ENCODE measurements at places on chromosomes 7 and 10.

DNA sequence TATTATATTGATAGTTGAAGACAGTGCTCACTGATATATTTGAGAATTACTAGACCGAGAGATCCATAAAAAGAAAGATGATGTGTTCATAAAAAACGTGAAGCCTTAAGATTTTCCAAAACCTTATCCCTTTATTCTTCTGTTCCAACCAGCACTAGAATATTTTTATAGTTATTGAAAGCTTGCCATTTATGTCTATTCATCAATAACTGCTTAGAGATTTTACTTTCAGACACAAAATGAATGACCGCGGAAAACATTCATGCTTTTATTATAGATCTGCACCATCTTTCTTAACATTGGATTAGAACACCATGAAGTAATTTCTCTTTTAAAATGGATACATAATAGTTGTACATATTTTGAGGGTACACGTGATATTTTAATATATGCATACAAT lies 77.6 kb downstream of the FBXL13 start:
- DNase-seq: no peak

DNA sequence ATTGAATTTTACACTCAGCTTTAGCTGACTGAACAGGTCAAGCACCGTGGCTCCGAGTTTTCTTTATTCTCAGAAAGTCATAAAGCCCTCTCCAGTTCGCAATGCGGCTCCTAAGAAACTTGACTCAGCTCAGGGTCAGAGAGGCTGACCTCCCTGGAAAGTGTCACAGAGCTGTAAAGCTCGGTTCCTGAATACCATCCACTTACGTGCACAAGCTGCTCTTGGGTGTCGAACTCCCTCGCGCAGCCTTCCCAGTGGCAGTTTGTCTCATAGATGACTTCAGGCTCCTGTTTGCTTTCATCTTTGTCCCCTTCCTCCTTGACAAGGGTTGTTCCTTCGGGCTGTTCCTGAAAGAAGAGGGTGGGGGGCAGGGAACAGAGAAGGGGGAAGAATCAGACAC lies 213.7 kb downstream of the GLI3 start:
- DNase-seq: no peak

- peak; percentile 85 for DNase-seq
These were observed 14.0 kb downstream of the DNAJB12 start for GRCh38 chr10:72340510-72341261.

DNA sequence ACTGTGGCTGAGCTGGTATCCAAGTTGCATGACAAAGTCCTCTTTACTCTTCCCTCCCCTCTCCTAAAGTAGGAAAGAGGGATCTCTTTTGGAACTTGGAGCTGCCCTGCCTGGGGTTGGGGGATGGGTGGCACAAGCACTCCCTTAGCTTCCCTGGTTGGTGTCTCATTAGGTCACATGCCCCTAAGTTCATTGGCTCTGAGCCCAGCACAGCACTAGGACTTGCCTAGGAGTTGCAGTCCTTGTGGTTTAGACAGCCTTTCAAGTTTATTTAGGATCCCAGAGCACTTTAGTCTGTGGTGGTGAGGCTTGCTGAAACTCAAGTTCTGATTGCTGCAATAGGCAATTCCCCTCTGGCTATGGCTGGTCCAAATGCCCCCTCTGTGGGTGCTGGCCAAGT lies 281.4 kb downstream of the NXPH1 start:
- DNase-seq: no peak

DNA sequence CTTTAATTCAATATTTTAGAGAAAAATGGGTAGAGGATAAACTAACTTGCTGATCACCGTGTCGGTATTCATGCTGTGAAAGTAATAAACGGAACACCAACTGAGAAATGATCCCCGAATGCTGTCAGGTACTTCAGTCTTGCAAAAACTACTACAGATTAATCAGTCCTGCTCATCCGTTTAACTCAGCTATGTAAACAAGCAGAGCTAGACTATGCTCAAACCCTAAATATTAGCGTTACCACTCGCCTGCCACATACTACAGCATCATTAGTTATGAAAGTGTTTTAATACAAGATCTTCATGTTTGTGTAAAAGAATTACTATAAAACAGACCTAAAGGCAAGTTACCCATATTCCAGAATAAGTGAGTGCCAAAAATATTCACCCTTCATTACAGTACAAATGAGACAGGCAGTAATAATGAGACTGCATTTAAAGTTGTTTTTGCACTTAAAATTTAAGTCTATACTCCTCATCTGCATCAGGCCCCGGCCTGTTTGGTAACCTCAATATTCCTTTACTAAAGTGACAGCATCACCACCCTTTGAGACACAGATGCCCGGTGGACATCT lies 952 bp downstream of the DNMBP start:
- no peak for DNase-seq

- DNase-seq: no peak
These were observed 526.1 kb downstream of the LRMDA start for GRCh38 chr10:75957314-75958120.

- no peak for DNase-seq
These were observed 23.7 kb upstream of the BTRC start for GRCh38 chr10:101330231-101330630.

- no peak for DNase-seq
These were observed 1.6 kb downstream of the FAM53B start for GRCh38 chr10:124742413-124743190.

GRCh38 chr7:50315739-50316671 lies 11.5 kb downstream of the IKZF1 start:
- DNase-seq: no peak

GRCh38 chr7:128701062-128701785 lies 29.1 kb downstream of the GARIN1A start:
- DNase-seq: no peak

DNA sequence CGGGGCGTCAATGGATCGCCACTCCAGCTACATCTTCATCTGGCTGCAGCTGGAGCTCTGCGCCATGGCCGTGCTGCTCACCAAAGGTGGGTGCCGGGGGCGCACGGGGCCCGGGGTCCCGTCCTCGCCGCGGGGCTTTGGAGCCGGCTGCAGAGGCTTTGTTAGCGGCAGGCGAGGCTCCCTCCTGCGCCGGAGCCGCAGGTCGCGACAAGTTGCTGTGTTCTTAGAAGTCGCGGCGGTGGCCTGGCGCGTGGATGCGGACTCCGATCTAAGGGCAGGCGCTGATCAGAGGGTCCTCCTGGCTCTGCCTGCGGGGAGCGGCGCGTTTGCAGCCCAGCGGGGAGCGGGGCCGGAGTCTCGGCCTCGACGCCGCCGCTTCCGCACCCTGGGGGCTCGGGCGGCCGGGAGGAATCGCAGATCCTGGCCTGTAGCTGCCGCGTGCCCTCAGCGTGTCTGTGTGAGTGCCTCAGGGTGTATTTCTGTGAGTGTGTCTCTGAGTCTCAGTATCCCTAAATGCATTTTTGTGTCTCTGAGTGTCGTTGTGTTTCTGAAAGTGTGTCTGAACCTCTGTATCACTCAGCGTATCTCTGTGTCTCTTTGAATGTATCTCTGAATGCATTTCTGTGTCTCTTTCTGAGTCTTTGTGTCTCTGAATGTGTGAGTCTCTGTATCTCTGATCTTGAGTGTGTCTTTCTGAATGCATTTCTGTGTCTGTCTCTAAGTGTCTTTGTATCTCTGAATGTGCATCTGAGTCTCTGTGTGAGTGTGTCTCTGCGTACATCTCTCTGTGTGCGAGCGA lies 766 bp downstream of the BAMBI start:
- peak; percentile 10 for DNase-seq

- no peak for DNase-seq
These were observed 337.1 kb downstream of the BMPER start for GRCh38 chr7:34242391-34242790.

DNA sequence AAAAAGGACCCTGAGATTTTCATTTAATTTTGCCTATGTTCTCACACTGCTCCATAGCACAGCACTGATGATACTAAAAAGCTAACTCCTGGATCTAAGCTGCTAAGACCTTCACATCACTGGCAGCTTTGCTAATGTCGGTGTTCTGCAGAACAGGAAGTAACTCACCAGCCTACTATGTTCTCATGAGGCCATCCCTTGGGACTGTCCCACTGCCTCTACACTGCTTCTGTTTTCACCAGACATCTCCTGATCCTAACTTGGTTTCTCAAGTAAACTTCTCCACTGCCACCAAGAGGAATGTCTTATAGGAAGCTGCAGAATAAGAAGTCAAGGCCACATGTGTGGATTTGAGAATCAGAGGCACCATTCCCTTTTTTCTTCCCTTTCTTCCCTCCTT lies 15.1 kb downstream of the HTR7 start:
- no peak for DNase-seq

- no peak for DNase-seq
These were observed 558.4 kb downstream of the TYW1 start for GRCh38 chr7:67554986-67555385.

- no peak for DNase-seq
These were observed 76.9 kb upstream of the ANK3 start for GRCh38 chr10:60466267-60467201.

- no peak for DNase-seq
These were observed 109.4 kb upstream of the PCGF5 start for GRCh38 chr10:91111060-91111459.

DNA sequence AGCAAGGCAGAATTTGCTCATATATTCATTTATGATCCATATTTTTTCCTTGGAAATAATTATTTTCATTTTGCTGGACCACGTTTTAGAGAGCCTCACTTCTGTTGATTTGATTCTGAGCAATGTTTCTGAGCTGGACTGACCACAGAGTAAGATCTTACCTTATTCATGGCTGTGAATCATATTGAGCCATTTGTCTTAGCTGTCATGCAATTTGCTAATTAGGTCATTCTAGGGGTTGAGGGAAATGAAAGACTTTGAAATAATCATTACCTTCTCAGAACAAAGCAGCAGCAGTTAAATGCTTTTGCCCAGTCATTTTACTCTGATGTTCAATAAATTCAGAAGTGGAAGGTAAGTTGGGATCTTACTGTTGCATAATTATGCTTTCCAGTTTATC lies 251.4 kb downstream of the SDK1 start:
- no peak for DNase-seq
